ENCODE measurements at places on chromosomes 6 and 20.
A peak's percentile ranks its signal among the peaks of the same experiment; 100 is the strongest.

DNA sequence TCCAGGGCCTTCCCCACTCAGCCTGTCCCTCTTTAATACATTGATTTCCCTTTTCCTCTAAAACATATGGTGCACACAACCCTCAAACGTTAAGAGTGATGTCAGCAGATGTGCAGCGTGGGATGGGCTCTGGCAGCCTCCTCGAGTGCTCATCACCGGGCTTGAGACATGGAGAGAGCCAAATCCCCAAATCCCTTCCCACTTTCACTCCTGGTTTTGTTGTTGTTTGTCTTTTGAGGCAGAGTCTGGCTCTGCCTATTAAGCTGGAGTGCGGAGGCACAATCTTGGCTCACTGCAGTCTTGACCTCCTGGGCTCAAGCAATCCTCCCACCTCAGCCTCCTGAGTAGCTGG lies 5.8 kb upstream of the PLTP start:
- DNase-seq: peak; percentile 16

GRCh38 chr6:128929869-128930268 lies 46.9 kb downstream of the LAMA2 start:
- DNase-seq: no peak

DNA sequence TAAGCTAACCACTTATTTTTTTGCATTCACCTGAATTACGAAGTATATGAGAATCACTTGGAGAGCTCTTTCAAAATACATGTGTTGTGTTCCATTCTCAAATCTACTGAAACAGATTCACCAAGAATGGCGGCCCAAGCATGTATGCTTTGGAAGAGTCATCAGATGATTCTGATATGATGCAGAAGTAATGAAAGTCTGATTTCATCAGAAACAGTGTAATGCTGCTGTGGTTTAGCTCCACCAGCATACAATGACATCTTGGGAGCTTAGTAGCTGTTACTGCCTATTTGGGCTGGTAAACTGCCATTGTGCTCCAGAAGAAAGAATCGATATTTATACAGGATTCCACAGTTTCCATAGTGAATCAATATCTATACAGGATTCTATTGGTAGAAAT lies 52.9 kb downstream of the UBR2 start:
- no peak for DNase-seq

GRCh38 chr6:81491454-81492101 lies 260.9 kb downstream of the TENT5A start:
- DNase-seq: no peak

DNA sequence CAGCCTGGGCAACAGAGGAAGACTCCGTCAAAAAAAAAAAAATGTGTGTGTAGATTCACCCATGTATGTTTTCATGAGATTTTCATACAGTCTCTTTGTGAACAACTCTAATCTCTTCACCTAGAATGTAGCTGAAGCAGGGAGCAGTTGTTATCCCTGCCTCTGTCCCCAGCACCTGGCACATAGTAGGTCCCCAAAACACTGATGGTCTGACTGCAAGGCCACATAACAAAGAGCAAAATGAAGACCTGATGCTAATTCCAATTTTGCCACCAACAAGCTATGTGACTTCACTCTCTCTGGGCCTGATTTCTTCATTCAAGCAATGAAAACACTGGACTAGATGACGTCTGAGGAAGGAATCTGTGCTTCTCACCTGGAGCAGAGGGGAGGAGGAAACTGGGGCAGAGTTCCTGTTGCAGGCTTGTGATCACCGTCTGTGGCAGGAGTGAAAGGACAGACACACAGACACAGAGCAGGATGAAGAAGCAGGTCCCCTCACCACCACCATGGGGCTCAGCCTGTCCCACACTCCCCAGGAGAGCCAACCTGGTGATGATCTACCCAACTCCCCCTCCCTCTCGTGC lies 4.6 kb downstream of the SLC44A4 start:
- no peak for DNase-seq

DNA sequence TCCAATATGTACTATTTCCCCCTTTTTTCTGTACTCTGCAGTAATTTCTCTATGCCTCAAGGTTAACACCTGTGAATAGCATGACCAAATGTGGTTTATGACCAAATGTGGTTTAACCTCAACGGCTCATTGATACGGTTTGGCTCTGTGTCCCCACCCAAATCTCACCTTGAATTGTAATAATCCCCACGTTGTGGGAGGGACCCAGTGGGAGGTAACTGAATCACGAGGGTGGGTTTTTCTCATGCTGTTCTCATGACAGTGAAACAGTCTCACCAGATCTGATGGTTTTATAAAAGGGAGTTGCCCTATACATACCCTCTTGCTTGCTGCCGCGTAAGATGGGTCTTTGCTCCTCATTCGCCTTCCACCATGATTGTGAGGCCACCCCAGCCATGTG lies 18.7 kb downstream of the DEK start:
- no peak for DNase-seq

DNA sequence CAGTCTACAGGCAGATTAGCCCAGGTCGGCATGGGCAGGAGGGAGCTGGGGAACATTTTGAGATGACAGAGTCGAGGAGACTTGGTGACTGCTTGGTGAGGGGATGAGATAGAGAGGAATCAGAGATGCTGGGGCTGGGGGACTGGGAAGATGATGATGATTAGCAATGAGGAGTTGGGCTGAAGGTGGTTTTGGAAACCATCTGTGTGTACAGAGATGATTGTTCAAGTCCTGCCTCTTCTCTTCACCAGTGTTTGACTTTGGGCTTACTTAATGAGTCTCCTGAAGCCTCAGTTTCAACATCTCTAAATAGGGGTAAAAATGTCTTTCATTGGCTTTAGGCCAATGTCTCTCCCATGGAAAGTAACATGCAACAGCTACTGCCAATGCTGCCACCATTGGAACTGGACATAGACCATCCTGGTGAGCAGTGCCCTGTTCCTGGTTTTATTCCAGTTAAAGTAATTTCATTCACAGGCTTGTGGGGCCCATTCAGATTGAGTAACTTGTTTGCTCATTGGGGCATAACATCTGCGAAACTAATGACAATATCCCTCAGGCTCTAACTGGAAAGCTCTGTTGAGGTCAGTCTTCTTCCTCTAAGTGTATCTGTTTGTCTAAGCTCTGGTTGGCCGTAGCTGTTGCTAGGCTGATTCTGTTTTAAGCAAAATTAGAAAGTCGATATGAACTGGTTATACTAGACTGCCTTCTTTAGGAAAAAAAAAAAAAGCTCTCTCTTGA lies 99.1 kb downstream of the ARMC2 start:
- DNase-seq: peak; percentile 26
